ENCODE measurements at places on chromosomes 2 and 18. TPM values are rescaled to one million over a fixed set of nuclear protein-coding genes. Genes with fewer than 3 reads are reported as not detected.

The C1QL2 gene
- not detected for total RNA-seq

The GREB1 gene
- 23.3 TPM for total RNA-seq

The GPR17 gene
- 0.27 TPM for total RNA-seq

The CCDC74B gene
- total RNA-seq = 13.4 TPM

The MEIS1 gene
- total RNA-seq = 155 TPM

The XIRP2 gene
- total RNA-seq = not detected

The GATA6 gene
- 0.09 TPM for total RNA-seq

The KCNG2 gene
- not detected for total RNA-seq

The SMAD2 gene
- 57.9 TPM for total RNA-seq

The ACYP2 gene
- 21.9 TPM for total RNA-seq

The CHAC2 gene
- total RNA-seq = 2.0 TPM

The REG3G gene
- total RNA-seq = not detected

The ASXL3 gene
- 4.1 TPM for total RNA-seq

The CDH2 gene
- 91.9 TPM for total RNA-seq

DNA sequence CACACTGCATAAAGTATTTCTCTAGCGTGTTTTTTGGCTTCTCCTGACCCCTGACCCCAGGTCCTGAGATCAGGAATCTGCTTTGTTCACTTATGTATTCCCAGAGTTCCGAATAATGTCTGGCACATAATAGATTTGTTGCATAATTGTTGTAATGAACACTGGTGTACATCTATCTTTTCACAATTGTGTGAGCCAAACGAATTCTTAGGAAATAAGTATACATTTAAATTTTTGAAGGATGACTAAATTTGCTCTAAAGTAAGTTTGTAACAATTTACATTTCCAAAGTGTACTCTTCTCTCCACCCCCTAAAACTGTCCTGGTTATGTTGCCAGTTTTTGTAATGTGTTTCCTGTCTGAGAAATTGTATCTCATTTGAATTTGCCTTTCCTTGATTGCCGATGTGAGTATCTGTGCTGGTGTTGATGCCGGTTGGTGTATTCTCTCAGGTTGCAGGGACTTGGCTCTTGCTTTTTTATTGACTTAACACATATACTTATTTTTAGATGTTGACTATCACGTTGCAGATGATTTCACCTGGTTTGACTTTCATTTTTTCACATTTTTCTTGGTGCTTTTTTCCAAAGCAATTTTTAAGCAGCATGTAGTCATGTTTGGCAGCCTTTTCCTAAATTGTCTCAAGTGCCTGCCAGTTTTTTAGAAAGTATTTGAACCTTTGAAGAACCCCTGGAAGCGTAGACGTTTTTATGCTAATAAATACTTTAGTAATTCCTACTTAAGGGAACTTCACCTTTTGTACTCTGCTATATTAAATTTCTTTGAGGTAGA, 16.1 kb upstream of the FARP2 start:
- ATAC-seq = no peak

DNA sequence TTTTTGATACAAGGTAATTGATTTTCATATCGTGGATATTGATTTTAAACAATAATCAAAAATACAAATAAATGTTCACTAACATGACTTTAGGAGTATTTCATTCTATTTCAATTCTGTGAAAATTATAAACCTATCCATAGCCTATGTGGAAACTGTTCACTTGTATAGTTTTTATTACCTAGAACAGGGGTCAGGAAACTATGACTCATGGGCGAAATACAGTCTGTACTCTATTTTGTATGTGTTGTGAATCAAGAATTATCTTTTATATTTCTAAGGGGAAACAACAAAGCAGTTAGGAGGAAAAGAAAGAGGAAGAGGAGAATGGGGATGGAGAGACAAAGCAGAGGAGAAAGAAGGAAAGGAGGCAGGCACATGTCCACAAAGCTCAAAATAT, 181.7 kb upstream of the VRK2 start:
- ATAC-seq = no peak

DNA sequence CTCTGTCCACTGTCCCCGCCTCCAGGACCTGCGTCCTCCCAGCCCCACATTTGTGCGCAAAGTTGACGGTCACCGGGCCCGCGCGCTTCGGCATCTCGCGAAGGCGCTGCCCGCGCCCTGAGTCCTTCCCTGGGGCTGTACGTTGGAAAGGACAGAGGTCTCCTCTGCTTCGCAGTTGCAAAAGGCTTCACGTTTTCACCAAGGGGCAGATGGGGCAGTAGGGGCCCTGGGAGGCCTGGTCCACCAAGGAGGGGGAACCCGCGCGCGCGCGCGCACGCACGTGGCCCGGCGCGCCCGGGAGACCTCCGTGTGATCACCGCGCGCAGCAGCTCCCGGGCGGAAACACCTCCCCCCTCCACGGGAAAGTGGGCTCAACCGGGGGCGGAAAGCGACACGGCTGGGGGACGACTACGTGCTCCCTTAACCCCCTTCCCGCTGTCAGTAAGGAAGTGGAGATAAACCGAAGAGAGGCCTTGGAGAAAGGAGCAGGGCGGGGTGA, 21.9 kb downstream of the TEX44 start:
- peak; percentile 50 for ATAC-seq

- ATAC-seq = no peak
These were observed 128.8 kb downstream of the MREG start for GRCh38 chr2:215884451-215885087.

GRCh38 chr2:229713371-229714079, 830 bp downstream of the DNER start:
- peak; percentile 70 for ATAC-seq

DNA sequence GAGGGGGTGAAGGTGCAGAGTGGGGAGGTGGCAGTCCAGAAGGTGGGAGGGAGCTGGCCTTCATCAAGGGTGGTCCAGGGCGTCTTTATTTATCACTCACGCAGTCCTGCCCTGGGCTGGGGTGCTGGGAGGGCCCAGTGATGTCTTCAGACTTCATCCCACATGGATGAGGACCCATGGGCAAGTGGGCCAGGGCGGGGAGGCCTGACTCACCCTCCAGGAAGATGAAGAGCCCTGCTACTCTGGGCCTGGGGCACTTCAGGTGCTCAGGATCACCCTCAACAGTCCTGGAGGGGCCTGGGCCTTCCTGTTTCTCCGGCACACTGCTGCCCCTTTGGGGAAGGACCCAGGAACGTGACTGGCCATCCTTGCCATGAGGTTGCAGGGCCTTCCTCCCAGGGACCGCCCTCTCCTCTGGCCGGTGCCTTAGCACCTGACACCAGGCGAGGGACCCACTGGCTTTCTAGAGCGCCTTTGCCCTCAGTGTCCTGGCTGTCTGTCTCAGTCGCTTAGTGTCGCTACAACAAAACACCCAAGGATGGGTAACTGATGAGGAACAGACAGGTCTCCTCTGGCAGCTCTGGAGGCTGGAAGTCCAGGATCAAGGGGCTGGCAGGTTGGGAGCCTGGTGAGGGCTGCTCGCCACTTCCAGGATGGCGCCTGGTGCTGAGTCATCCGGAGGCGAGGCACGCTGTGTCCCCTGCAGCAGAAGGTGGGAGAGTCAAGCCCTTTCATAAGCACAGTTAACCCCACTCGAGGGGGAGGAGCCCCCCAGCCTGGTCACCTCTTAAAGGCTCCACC, 57.8 kb upstream of the HS6ST1 start:
- ATAC-seq = no peak

- no peak for ATAC-seq
These were observed 6.3 kb downstream of the CFLAR start for GRCh38 chr2:201122276-201122675.

GRCh38 chr18:10442551-10442971, 11.9 kb upstream of the APCDD1 start:
- peak; percentile 58 for ATAC-seq

DNA sequence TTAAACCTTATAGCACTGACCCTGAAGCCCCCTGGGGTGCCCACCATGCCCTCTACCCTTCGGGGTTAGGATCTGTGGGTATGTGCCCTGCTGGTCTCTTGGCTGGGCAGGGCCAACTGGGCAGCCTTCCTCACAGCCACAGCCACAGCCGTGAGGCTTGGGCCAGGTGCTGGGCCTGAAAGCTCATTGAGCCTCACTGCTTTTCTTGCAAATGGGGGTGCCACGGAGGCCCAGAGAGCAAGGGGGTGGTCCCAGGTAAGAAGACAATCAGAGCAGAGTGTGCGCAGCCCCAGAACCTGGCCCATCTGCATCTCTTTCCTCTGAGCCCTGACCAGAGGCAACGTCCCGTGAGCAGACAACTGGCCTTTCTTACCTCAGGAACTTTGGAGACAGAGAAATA, 34.7 kb downstream of the KCNF1 start:
- no peak for ATAC-seq

- no peak for ATAC-seq
These were observed 38.2 kb upstream of the CYP1B1 start for GRCh38 chr2:38113981-38114708.

- ATAC-seq = no peak
These were observed 101.0 kb upstream of the CERS6 start for GRCh38 chr2:168355121-168355520.

DNA sequence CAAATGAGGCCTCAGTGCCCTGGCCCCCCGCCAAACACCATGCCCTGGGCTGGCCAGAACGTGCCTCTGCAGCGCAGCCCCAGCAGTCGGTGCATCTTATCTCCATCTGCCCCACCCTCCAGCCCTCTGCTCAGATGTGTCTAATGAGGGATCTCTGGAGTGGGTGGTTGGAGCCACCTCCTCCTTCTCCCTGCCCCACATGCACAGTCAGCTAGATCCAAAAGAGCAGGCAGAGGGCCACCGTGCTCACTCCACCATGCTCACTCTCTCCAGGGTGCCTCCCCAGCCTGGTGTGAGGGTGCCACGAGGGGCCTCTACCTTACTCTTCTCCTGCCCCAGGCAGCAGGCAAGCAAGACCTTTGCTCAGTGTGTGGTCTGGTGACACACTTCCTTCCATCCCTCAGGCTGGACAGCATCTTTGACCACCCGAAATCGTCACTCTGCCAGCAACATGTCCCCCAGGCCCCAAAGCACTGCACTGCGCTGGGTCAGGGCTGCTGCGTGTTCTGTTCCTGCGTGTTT, 266.1 kb upstream of the HDAC4 start:
- no peak for ATAC-seq

DNA sequence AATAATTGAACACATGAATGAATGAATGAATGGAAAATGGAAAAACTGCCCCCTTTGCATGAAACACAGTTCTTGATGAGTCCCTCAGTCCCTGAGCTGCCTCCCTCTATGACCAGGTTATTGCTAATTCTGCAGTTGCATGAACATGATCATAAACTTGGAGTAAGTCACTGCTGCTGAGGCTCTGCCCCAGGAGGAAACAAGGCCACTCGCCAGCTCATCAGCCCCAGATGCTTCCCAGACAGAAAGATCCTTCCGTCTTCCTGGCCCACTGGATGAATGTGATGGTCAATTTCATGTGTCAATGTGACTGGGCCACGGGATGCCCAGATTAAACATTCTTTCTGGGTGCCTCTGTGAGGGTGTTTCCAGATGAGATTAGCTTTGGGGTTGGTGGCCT, 16.4 kb downstream of the GPR45 start:
- no peak for ATAC-seq

DNA sequence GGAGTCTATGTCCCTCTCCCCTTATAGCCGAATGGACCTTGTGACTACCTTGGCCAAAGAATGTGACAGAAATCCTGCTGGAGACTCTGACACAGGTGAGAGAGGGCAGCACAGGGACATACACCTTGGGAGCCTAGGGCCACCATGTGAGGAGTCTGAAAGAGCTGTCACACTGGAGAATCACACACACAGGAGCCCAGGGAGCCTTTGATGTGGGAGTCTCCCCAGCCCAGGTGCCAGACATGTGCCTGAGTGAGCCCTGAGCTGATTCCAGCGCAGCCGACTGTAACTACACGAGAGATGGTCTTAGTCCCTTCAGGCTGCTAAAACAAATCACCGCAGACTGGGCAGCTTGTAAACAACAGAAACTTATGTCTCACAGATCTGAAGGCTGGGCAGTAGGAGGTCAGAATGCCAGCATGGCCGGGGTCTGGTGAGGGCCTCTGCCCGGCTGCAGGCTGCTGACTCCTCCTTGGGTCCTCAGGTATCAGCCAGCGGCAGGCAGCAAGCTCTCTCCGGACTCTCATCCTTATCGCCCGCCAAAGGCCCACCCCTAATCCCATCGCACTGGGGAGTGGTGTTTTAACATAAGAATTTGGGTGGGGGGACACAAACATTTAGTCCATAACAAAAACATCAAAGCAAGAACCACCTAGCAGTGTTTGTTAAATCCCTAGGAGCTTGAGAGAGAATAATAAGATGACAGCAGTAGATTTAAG, 63.8 kb upstream of the GPR45 start:
- no peak for ATAC-seq

DNA sequence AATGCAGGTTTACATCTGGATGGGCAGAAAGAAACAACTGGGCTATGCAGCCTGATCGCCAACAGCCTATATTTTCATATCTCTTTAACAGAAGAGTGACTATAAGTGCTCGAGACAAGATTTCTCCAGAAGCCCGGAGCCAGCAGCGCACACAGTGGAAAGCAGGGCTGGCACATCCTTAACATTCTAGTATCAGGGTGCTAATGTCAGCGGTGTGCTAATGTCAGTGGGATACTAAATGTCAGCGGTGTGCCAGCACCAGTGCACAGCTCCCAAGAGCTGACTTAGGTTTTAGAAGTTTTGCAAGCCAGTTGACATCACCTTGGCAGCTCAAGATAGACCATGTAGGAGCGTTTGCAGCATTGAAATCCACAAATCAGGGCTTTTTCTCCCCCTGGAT, 8.3 kb downstream of the BMP10 start:
- ATAC-seq = no peak

- ATAC-seq = no peak
These were observed 9.3 kb downstream of the ARMC9 start for GRCh38 chr2:231207734-231208133.

- no peak for ATAC-seq
These were observed 813.1 kb upstream of the POU3F3 start for GRCh38 chr2:104040771-104041170.

- ATAC-seq = no peak
These were observed 88.8 kb upstream of the TAF1B start for GRCh38 chr2:9754532-9754887.

- no peak for ATAC-seq
These were observed 185.6 kb downstream of the CTIF start for GRCh38 chr18:48724442-48724841.

DNA sequence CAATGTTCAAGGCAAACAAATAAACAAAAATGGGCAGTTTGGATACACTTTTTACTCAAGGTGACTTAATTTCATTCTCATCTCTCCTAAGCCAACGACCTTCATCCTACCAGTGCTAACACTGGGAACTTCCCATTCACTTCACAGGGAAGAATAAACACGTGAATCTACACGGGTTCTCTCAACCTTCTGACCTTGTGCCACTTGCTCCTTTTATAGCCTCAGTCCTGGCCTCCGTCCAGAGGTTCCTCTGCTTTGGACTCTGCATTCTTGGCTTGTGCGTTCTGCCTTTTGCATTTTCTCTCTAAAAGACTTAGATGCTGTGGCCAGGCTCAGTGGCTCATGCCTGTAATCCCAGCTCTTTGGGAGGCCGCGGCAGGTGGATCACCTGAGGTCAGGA, 13.8 kb downstream of the ZNF2 start:
- ATAC-seq = no peak
